Activated CD4-positive, alpha-beta memory T cell treated with anti-CD3 and anti-CD28 coated beads, Interleukin-2, amount 10 ng/mL, durations not matched to agents 7 days and 5 days (primary cell): ENCODE measurements at places on chromosomes 7 and 10.

- H3K4me3 ChIP-seq: no peak overlapping the region
- no peak for DNase-seq
- H3K27ac ChIP-seq: no peak overlapping the region
- H3K36me3 ChIP-seq: no peaks in the 10 kb centered on the region
- peaks cover 1% of the 10 kb centered on the region for H3K4me1 ChIP-seq
- no peaks in the 10 kb centered on the region for H3K27me3 ChIP-seq
Measured at GRCh38 chr7:11212816-11213215, 239.1 kb downstream of the PHF14 start.

DNA sequence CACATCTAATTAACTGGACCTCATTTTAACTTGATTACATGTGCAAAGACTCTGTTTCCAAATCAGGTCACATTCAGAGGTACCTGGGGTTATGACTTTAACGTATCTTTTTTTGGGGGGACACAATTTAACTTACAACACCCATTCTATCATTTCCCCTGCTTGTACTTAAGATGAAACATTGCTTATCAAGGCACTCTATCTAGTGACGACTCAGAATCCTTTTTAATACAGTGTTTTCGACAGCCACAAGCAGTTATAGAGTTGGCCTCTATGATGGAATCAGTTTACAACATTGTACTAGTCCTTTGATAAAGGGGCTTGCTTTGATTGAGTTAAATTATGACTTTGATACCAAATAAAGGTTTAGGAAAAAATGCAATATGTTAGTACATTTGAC is 22.7 kb downstream of the BBS9 start:
- no peak overlapping the region for H3K4me3 ChIP-seq
- H3K27me3 ChIP-seq: no peaks in the 10 kb centered on the region
- no peak overlapping the region for H3K27ac ChIP-seq
- no peaks in the 10 kb centered on the region for H3K4me1 ChIP-seq
- H3K36me3 ChIP-seq: no peaks in the 10 kb centered on the region

DNA sequence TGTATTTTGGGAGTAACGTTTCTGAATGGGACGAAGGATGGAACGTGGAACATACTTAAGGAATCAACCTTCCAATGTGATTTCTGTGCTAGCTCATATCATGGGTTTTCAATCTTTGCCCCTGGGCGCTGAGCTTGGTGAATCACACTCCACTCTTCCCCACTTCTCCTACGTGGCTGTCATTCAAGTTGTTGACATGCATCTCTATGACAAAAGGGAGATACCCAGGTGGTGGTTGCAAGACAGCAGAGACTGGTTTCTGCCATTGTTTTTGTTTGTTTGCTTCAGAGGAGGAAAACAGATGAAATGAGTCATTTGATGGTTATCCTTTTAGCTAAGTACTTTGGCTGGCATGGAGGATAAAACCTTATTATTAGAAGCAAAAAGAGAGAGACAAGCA is 573.9 kb downstream of the GATA3 start:
- H3K27me3 ChIP-seq: no peaks in the 10 kb centered on the region
- no peaks in the 10 kb centered on the region for H3K4me1 ChIP-seq
- no peak overlapping the region for H3K27ac ChIP-seq
- H3K36me3 ChIP-seq: no peaks in the 10 kb centered on the region
- H3K4me3 ChIP-seq: no peak overlapping the region

GRCh38 chr10:3468919-3469638 is 296.5 kb upstream of the PITRM1 start:
- peaks cover 2% of the 10 kb centered on the region for H3K27me3 ChIP-seq
- H3K4me3 ChIP-seq: peak overlapping the region; percentile 79
- peak overlapping the region; percentile 90 for H3K27ac ChIP-seq
- DNase-seq: no peak

DNA sequence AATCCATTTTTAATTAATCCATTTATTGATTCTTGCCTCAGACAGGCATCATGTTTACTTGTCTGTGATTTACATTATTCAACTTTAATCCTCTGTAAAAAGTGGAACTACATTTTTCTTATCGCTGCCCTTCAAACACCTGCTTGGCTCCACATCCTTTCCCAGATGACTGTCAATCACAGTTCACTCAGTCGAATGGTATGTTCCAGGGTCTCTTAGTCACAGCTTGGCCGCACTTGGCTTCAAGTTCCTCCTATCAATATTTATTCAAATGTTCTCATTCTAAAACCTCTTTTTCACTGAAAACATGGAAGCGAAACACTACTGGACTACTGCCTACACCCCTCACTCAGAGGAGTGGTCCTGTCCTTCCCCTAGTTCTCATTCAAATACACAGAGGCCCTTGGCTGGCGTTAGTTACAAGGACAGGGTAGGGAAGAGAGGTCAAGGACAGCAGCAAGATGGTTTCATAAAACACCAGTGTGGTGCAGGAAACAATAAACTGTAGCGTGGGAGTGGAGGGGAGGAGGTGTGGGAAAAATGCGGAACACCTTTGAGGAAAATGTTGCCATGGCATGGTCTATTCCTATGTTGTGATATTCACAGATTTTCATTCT is 143.2 kb downstream of the USP6NL start:
- no peaks in the 10 kb centered on the region for H3K36me3 ChIP-seq
- DNase-seq: no peak
- H3K4me1 ChIP-seq: no peaks in the 10 kb centered on the region

GRCh38 chr10:90592638-90593302 is 265.1 kb downstream of the HTR7 start:
- peaks cover 2% of the 10 kb centered on the region for H3K27me3 ChIP-seq
- no peak for DNase-seq
- no peaks in the 10 kb centered on the region for H3K4me1 ChIP-seq
- no peak overlapping the region for H3K4me3 ChIP-seq

GRCh38 chr10:31133251-31133791 is 101.7 kb upstream of the ZNF438 start:
- H3K27ac ChIP-seq: no peak overlapping the region
- H3K36me3 ChIP-seq: no peaks in the 10 kb centered on the region
- peaks cover 45% of the 10 kb centered on the region for H3K4me1 ChIP-seq
- no peak for DNase-seq
- H3K27me3 ChIP-seq: no peaks in the 10 kb centered on the region

DNA sequence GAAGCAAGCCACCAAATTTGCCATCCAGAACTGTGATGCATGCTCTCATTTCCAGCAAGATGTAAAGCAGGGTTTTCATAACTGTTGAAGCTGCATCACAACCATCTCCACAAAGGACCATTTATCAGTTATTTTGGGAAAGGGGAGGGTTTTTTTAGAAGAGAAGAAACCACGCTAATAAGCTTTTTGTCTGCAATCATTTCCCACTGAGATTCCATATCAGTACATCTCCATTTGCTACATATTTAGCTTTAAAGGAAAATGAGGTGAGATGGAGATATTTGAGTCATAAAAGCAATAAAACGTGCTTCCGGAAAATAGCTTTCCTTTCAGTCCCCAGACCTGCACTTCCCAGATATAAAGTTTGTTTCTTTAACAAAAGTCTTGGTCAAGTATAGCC is 258.2 kb downstream of the FRMD4A start:
- H3K27ac ChIP-seq: no peak overlapping the region
- peaks cover 10% of the 10 kb centered on the region for H3K27me3 ChIP-seq
- no peaks in the 10 kb centered on the region for H3K4me1 ChIP-seq
- no peaks in the 10 kb centered on the region for H3K36me3 ChIP-seq

DNA sequence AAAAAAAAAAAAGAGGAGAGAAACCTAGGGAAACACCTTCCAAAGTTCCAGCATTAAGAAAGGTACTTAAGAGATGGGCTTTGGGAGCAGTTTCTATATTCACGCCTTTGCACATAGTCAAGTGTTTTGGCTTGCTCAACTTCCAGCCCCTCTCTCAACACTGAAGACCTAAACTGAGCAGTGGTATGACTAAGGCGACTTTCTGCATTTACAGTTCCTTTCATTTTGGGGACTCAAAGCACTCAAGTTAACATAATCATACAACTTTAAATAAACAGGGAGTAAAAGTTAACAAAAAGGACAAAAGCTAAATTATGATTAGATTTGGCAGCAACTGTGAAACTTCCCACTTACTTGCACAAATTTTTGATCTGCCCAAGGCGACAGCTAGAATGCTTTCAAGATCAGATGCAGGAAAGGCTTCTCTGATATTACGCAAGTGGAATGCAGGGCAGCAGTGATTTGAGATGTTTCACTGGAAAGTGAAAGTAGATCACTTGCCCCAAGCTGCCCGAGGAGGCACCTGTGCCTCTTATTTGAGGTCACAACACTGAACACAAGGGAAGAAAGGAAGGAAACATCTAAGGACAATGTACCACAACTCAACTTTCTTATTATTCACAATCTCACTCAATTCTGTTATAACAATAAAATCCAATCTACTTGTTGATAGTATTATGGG is 199.5 kb downstream of the SKAP2 start:
- no peak overlapping the region for H3K27ac ChIP-seq
- H3K4me1 ChIP-seq: peaks cover 14% of the 10 kb centered on the region
- H3K4me3 ChIP-seq: no peak overlapping the region
- H3K27me3 ChIP-seq: peaks cover 35% of the 10 kb centered on the region
- H3K36me3 ChIP-seq: no peaks in the 10 kb centered on the region

DNA sequence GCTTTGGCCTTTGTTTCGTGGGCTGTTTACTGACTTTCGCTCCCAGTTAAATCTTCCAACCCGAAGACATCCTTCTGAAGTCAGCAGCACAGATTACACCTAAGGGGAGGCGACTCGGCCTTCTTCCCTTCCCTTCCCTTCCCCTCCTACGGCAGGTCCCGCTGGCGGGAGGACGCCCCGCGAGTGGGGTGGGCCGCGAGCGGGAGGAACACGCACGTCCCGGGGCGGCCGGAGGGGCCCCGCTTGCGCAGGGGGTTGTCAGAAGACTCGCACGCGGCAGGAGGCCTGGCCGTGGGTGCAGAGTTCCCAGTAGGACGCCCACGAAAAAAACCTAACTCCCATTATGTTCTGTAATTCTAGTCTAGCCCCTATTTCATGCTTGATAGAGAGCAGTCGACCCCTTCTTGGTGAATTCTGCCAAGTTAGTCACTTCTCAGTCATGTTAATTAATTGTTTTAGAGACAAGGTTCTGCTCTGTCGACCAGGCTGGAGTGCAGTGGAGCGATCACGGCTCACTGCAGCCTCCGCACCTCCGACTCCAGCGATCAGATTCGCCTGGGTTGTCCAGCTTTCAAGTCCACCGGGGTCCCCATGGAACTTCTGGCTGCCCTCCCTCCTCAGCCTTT is 19.2 kb upstream of the ZNF32 start:
- no peak overlapping the region for H3K4me3 ChIP-seq
- H3K27me3 ChIP-seq: peaks cover 23% of the 10 kb centered on the region
- H3K36me3 ChIP-seq: no peaks in the 10 kb centered on the region
- no peak for DNase-seq

DNA sequence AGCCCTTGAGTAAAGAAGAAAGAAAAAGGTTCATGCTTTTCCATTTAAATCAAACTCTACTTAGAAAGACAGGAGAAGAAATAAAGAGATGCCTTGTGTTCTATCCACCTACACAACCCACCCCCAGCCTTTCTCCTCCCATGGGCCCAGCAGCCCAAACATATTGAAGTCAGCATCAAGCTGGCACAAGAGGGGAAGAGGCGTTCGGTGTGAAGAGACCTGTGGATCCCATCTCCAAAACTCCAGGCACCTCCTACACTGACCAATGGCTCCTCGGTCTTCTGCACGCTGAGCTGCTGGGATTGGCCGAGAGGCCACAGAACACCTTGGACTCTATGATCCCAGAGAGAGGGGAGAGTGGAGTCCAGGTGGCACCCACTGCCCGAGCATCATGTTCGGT is 66.0 kb upstream of the CELF2 start:
- peaks cover 20% of the 10 kb centered on the region for H3K27me3 ChIP-seq
- no peak overlapping the region for H3K4me3 ChIP-seq
- no peaks in the 10 kb centered on the region for H3K36me3 ChIP-seq
- H3K27ac ChIP-seq: no peak overlapping the region
- no peaks in the 10 kb centered on the region for H3K4me1 ChIP-seq

GRCh38 chr7:1724118-1724910 is 54.2 kb downstream of the ELFN1 start:
- H3K27me3 ChIP-seq: peaks cover 4% of the 10 kb centered on the region
- no peaks in the 10 kb centered on the region for H3K36me3 ChIP-seq

GRCh38 chr10:25498645-25499044 is 323.8 kb downstream of the GPR158 start:
- H3K36me3 ChIP-seq: no peaks in the 10 kb centered on the region
- no peaks in the 10 kb centered on the region for H3K27me3 ChIP-seq
- no peaks in the 10 kb centered on the region for H3K4me1 ChIP-seq
- no peak overlapping the region for H3K27ac ChIP-seq
- H3K4me3 ChIP-seq: no peak overlapping the region
- DNase-seq: no peak

- H3K27me3 ChIP-seq: no peaks in the 10 kb centered on the region
- H3K36me3 ChIP-seq: peaks cover 51% of the 10 kb centered on the region
- H3K27ac ChIP-seq: peak overlapping the region; percentile 90
- H3K4me3 ChIP-seq: peak overlapping the region; percentile 86
- H3K4me1 ChIP-seq: peaks cover 48% of the 10 kb centered on the region
- no peak for DNase-seq
Measured at GRCh38 chr7:99409806-99410205, 1.0 kb downstream of the BUD31 start.

DNA sequence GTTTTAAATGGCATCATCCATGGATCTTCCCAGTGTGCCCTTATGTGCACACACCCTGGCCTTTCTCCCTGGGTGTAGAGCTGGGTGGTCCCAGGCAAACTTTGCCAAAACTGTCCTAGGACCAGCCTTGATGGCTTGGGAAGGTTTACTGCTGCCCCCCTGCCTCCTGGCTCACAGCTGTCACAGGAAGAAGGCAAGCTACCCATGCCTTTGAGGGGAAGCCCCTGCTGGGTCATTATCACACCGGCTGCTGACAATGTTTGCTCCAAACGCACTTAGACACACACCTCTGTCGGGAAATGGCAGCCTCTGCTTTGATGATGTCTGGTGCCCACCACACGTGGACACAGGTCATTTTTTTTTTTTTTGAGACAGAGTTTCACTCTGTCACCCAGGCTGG is 25.2 kb upstream of the FIGNL1 start:
- no peaks in the 10 kb centered on the region for H3K36me3 ChIP-seq
- H3K27ac ChIP-seq: no peak overlapping the region
- no peak for DNase-seq
- peaks cover 6% of the 10 kb centered on the region for H3K4me1 ChIP-seq

GRCh38 chr10:33321516-33321915 is 13.0 kb downstream of the NRP1 start:
- no peak overlapping the region for H3K4me3 ChIP-seq
- H3K27ac ChIP-seq: no peak overlapping the region
- no peaks in the 10 kb centered on the region for H3K4me1 ChIP-seq
- H3K27me3 ChIP-seq: peaks cover 11% of the 10 kb centered on the region

GRCh38 chr7:34277016-34277802 is 371.9 kb downstream of the BMPER start:
- H3K27ac ChIP-seq: no peak overlapping the region
- no peaks in the 10 kb centered on the region for H3K36me3 ChIP-seq
- DNase-seq: no peak
- no peak overlapping the region for H3K4me3 ChIP-seq
- H3K4me1 ChIP-seq: peaks cover 6% of the 10 kb centered on the region
- H3K27me3 ChIP-seq: no peaks in the 10 kb centered on the region

GRCh38 chr10:3203016-3203811 is 30.6 kb upstream of the PITRM1 start:
- H3K27ac ChIP-seq: no peak overlapping the region
- H3K4me3 ChIP-seq: no peak overlapping the region
- H3K27me3 ChIP-seq: peaks cover 83% of the 10 kb centered on the region
- no peak for DNase-seq

GRCh38 chr10:111004016-111004415 is 72.8 kb upstream of the ADRA2A start:
- H3K4me3 ChIP-seq: no peak overlapping the region
- H3K4me1 ChIP-seq: no peaks in the 10 kb centered on the region
- no peaks in the 10 kb centered on the region for H3K27me3 ChIP-seq
- H3K36me3 ChIP-seq: peaks cover 26% of the 10 kb centered on the region
- no peak overlapping the region for H3K27ac ChIP-seq
